Esophagus squamous epithelium (tissue), 5 donors: ENCODE measurements at places on chromosomes 6 and 20. TPM values are rescaled to one million over a fixed set of nuclear protein-coding genes. Genes with fewer than 3 reads are reported as not detected.

DNA sequence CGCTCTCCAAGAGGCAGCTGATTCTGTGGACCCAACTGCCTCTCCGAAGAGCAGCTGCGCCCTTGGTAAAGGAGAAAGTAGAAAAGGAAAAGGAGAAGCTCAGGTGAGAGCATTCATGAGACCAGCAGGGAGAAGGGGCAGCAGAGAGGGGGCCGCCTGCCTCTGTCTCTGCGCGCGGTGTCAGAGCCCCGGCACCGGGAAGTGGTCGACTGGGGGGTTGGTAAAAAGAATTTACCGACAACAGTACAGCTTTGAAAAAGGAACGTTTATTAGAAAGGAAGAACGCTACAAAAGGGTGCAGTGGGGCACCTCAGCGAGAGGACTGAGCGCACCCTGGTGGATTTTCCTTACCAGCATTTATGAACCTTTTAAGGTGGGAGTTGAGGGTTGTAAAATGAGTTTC is 61.9 kb downstream of the GPR6 start:
- DNase-seq = no peak

GRCh38 chr6:35596448-35597442 is 84.0 kb upstream of the TULP1 start:
- DNase-seq = no peak

- no peak for DNase-seq
Measured at GRCh38 chr6:111745186-111745585, 128.1 kb downstream of the FYN start.

- no peak for DNase-seq
Measured at GRCh38 chr6:36035225-36035624, 7.6 kb downstream of the MAPK14 start.

DNA sequence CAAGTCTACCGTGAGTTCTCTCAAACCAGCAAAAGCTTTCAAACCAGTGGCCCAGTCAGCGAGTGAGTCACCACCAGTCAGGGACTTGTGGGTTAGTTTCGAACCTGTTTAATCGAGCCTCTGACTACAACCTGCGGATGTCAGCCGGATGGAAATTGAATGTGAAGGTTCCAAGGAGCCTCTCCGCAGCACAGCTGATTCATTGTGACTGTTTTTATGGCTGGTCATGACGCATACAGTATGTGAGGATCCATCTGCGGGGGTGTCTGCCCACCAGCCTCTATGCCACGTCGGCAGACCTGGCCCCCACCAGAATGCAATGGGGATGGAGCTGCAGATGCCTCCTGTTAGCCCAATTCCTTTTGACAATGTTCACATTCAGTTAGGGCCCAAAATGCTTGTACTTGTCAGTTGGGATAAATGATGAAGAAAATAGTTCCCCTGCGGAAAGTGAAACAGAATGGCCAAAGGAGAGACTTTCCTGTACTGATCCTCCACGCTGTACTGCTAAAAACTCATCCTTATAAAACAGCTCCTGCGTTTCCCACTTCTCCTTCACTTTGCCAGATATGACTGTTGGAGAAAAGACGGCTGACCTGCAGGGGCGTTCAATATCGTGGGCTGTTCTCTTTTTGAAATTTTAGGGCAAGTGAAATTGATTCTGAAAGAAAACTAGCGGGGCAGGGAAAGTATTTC is 206.6 kb downstream of the TFAP2B start:
- no peak for DNase-seq

DNA sequence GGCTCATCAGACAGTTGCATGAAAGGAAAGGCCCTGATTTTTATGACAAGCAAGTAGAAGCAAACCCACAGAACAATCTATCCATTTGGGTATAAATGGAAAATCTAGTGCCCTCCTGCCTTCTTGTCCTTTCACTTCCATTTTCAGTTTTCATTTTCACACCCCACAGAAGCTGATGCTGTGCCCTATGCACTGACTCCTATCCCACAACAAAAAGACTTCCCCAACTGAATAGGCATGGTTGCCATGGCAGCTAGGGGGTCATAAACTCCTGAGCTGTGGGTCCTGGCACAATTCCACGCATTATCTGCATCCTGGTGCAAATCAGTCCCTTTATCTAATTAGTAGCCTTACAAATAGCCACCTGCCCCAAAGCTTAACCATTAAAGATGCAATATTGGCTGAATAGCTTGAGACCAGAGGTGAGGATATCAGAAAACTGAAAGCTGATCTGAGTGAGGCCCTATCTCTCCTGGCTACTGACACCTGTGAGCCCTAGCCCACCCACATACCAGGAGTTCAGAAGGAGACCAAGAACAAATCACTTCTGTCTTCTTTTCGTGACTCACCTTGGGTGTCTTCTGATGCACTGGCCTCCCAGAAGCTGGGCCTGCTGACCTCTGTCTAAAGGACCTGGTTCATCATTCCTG is 34.9 kb upstream of the HEY2 start:
- DNase-seq = no peak

- DNase-seq = no peak
Measured at GRCh38 chr6:3721810-3722621, 29.5 kb downstream of the PXDC1 start.

Gene DDR1
- total RNA-seq = 137 TPM

Gene PPP1R14C
- total RNA-seq = 22.1 TPM
